PC-9 (cell line): ENCODE measurements at places on chromosomes 12 and 14.

GRCh38 chr14:39875028-39875427, 442.8 kb upstream of the FBXO33 start:
- DNase-seq = no peak

- DNase-seq = no peak
Observed at GRCh38 chr14:46788994-46789393, 137.4 kb upstream of the RPL10L start.

DNA sequence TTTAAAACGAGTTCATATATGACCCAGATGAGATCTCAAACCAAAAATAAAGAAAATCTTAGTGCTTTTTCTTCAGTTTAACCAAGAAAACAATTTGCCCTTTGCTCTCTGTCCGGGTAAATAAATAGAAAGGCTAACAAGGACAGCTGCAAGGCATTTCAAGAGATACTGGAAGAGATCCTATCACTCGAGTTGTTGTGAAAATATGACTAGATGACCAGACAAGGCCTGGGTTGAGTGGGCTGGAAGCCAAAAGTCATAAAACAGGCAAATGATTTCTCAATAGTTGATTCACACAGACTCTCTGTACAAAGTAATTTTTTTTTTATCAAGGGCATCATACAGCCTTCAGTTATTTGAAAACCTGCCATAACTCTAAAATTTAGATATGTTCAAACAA, 55.9 kb upstream of the AVPR1A start:
- DNase-seq = no peak

DNA sequence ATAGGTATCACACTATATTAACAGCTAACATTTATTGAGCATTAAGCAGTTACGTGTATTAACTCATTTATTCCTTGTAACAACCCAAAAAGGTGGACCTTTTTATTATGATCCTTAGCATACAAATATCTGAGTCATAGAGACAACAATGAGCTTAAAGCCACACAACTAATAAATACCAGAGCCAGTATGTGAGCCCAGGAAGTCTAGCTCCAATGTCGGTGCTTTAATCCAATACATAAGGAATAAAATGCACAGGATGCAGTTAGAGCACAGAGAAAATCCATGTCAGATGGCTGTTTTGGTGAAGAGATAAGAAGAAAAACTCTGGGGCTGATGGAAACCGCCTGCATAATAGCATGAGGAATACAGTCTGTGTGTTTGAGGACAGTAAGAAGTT, 888.6 kb downstream of the TMTC2 start:
- no peak for DNase-seq

DNA sequence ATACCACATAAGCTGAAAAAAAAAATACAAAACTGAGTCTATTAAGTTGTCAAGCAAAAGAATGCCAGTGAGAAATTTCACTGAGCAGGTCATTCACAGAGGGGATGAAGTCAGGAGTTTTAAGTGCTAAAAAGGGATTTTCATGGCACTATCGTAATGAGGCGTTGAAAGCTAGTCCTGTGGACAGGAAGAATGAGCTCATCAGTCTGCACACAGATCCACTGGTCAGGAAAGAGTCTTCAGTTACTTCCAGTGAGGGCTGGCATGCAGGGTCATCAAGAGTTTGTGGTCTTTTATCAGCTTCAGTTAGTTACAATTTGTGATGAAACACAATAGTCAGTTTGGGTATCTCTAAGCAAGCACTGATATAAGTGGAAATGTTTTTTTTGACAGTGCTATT, 88.1 kb upstream of the WSCD2 start:
- no peak for DNase-seq

- no peak for DNase-seq
Observed at GRCh38 chr14:64906022-64906421, 8.2 kb upstream of the CHURC1 start.

DNA sequence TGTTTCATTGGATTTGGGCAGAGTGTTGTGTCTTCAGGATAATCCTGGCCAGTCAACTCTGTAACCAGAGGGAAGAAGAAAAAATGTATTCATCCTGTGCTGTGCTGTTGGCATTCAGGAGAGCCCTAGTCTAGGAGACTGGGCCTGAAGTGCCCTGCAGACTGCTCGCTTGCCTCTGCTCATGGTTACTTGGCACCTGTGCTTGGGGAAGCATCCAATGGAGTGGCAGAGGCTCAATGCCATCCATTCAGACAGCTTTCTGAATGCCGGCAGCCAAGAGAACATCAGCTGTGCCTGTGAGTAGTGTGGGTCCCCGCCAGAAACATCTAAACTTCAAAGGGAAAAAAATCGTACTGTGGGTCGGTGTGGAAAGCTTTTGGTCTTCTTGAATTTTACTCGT, 124.2 kb downstream of the SRGAP1 start:
- no peak for DNase-seq

DNA sequence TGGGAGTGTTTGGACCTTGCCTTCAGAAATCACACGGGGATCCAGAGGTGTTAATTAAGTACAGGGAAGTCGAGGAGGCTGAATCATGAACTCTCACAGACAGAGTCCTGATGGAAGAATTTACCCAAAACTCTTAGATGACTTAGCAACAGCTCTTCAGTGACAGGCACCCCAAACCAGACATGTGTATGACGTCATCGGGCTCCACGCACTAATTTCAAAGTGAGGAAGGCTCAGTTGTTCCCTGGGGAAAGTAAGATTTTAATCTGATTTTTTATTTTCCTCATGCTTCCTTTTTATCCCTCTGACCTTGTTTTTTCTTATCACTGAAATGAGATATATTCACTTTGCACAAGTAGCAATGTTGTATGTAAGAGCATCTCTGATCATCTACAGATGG, 1363.5 kb downstream of the AACS start:
- no peak for DNase-seq

- DNase-seq = no peak
Observed at GRCh38 chr12:68097386-68097785, 62.2 kb downstream of the IFNG start.

- no peak for DNase-seq
Observed at GRCh38 chr12:68451261-68452077, 119.3 kb upstream of the MDM1 start.

DNA sequence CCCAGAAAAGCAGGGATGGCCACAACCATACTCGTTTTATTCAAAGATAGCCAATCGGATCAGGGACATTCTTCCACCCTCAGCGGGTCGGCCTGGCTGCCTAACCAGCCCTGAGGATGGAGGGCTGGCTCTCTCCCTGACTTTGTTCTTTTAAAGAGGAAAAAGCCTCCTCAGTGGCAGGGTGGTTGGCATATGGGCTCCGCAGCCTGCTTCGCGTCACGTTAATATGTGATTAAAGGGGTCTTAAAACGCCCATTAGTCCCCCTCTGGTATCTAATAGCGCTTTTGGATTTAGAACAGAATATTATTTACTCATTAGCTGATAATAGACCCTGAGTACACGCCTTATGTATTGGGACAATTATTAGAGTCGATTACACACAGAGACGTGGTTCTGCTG, 199.4 kb downstream of the PHETA1 start:
- no peak for DNase-seq

DNA sequence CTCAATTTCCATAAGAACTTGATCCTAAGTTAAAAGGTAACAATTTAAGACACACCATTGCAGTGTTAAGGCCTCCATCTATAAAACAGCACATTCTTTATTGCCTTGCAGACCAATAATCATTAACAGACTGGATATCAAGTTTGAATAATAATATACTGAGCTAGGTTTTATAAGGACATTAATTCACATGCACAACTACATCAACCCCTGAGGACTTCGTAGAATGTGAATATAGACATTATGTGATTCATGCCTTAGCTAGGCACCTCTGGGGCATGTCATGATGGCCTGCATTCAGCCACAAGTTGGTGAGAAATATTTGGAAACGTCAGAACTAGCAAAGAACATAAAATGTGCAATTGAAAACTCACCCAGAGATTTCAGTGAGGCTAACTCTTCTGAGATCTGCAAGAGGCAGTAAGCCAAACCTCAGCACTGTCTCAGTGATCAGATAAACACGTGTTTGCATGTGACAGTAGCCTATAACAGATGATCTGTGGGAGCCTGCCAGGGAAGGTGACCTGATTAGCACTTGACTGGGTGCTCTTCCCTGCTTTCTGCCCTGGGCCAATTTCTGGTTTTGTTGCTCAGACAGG, 492.2 kb downstream of the FLRT2 start:
- DNase-seq = no peak

DNA sequence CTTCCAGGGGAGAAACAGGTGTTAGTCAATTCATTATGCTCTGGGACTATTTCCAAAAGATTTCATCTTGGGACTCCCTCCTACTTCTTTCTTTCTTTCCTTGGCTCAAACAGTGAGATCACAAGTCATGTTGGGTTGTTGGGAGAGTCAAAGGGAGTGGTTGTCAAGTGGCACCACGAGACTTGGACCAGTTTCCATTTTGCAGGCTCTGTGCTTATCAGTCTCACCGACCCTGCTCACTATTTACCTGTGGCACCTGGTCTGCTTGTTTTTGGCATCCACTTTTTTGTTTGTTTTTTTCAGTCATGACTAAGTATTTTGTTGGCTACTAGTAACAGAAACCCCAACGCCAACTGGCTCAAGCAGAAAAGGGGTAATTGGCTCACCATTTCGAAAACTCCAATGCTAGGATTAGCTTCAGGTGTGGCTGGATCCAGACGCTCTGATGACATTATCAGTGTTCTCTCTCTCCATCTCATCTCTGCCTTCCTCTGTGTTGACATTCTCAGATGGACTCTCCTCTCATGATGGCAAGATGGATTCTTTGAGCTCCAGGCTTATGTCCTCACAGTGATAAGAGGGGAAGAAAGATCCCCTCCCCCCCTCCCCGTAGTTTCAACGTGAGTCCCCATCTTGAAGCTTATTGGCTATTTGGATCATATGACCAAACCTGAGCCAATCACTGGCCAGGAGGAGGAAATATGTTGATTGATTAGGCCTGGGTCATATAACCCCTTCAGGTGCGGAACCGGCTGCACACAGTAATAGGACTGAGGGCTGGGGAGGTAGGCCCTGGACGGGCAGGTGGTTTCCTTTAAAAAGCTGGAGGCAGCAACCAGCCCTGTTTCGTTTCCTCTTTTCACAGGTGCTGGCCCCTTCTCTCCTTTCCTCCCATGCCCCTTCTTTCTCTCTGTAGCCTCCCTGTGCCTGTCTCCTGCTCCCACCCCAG, 84.2 kb downstream of the AACS start:
- no peak for DNase-seq

DNA sequence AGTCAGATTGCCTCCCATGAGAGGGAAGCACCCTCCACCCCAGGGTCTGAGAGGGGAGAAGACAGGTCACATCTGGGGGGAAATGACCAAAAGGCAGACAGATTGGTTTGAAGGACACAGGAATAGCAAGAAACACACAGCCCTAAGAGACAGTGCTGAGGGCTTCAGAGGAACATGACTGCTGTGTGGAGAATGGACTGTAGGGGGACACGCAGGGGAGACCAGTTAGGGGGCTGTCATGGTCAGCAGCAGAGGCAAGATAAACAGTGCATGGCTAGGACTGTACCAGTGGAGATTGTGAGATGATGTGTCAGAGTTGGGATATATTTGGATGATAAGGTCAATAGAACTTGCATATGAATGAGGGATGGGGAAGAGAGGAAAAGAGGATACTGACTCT, 19.7 kb downstream of the SMUG1 start:
- DNase-seq = no peak

- DNase-seq = no peak
Observed at GRCh38 chr12:59594943-59595500, 807 bp upstream of the SLC16A7 start.
